ENCODE measurements at places on chromosomes 3 and 15.

DNA sequence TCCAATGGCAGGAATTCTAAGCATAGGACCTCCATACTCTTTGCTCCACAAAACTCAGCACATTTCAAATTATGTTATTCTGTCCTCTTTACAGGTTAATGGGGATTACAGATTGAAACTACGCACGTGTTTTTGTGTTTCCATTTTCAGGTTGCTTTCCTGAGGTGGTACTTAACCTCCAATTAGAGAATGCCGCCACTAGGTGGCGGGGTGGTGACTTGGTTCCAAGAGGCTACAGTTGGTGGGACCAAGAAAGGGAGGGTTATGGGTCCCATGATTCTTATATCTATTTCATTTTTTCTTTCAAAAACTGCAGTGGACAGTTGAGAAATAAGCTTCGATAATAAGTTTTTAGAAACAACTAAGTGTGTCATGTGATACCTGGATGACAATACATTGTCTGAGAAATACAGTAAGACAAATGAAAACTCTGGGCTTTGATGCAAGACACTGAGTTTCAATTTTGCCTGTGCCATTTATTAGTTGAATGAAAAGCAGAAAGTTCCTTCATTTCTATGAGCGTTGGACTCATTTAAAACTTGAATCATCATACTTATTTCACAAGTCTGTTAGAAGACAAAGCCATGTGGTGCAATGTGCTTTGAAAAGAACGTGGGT is 539.0 kb downstream of the FGF12 start:
- DNase-seq, result no peak

DNA sequence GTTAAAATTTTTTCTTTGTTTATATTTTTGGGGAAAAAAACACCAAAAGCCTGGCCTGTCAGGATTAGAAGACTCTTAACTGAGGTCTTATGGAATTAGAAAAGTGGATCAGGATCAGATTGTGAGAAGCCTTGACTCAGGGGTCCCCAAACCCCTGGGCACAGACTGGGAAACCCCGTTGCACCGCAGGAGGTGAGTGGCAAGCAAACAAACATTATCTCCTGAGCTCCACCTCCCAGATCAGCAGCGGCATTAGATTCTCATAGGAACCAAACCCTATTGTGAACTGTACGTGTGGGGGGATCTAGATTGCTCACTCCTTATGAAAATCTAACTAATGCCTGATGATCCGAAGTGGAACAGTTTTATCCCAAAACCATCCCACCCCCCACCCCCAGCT is 117.2 kb downstream of the TCF12 start:
- DNase-seq, result no peak

GRCh38 chr3:132911741-132912415 is 126.3 kb upstream of the TMEM108 start:
- DNase-seq, result no peak

GRCh38 chr3:127598841-127599570 is 795 bp downstream of the MCM2 start:
- no peak for DNase-seq

GRCh38 chr3:195558602-195559001 is 15.5 kb upstream of the PPP1R2 start:
- no peak for DNase-seq

- no peak for DNase-seq
These were observed 31.8 kb downstream of the SLC7A14 start for GRCh38 chr3:170553788-170554757.

DNA sequence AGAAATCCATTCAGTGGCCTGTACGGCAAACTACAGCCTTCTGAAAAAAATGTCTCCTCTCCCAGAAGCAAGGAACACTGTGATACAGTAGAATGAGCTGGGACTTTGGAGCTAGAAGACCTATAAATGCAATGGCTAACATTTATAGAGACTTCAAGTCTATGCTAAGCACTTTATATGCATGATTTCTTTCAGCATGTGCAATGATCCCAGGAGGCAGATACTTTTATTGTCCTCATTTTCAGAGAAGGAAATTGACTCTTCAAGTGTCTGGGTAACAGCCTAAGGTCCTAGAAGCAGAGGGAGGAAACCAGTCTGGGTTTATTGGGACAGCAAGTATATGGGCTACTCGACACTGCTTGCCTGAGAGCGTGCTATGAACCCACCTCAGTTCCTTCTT is 140.9 kb downstream of the ALDH1A2 start:
- DNase-seq, result no peak

- no peak for DNase-seq
These were observed 70.7 kb upstream of the KCNMB2 start for GRCh38 chr3:178465260-178466180.

GRCh38 chr15:57503911-57504598 is 87.6 kb upstream of the MYZAP start:
- DNase-seq, result no peak
